ENCODE measurements at places on chromosomes 7 and 10.

DNA sequence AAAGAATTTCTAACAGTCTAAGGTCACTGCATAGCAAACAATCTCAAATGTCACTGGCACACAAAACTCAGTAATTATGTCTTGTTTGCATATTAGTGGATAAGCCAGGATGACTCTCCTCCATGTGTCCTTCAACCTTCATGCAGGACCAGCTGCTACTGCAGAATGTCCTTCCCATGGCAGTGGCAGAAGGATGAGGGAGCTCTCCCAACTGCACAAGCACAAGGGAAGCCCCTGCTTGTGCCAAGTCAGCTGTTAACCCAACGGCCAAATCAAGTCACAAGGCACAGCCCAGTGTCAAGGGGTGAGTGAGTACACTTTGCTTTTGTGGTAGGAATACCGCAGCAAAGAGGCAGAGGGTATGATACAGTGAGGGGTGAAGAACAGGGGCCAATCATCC, 59.3 kb upstream of the VWC2 start:
- no peaks in the 10 kb centered on the region for H3K36me3 ChIP-seq
- no peaks in the 10 kb centered on the region for H3K4me1 ChIP-seq
- no peak overlapping the region for H3K4me3 ChIP-seq
- no peaks in the 10 kb centered on the region for H3K27me3 ChIP-seq
- no peak for ATAC-seq

GRCh38 chr10:42970451-42971250, 106.2 kb upstream of the RET start:
- no peak overlapping the region for H3K27ac ChIP-seq
- no peaks in the 10 kb centered on the region for H3K36me3 ChIP-seq
- peaks cover 5% of the 10 kb centered on the region for H3K27me3 ChIP-seq
- H3K4me3 ChIP-seq = no peak overlapping the region

DNA sequence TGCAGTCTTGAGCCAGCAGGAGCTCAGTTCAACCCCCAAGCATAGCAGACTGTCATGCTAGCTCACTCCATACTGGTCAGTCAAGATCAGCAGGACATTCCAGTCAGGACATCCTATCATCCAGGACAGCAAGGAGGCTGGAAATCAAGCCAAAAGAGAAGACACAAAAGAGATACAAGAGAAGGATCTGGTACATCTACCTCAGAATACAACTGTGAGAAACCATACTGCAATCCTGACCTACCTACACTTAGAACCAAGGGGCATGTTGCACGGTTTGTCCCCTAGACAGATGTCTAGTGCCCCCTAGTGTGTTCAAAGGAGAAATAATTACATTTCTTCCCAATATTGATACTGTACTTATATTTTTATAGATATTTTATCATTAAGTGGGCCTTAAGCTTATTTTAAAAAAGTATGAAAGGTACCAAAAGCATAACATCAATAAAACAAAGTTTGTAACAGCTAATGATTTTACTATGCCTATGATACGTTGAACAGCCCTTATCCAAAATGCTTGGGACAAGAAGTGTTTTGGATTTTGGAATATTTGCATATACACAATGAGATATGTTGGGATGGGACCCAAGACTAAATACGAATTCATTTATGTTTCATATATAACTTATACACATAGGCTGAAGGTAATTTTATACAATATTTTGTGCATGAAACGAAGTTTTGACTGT, 26.7 kb downstream of the ERCC6 start:
- H3K36me3 ChIP-seq = peaks cover 37% of the 10 kb centered on the region
- H3K27ac ChIP-seq = no peak overlapping the region
- H3K27me3 ChIP-seq = no peaks in the 10 kb centered on the region
- H3K4me3 ChIP-seq = no peak overlapping the region

DNA sequence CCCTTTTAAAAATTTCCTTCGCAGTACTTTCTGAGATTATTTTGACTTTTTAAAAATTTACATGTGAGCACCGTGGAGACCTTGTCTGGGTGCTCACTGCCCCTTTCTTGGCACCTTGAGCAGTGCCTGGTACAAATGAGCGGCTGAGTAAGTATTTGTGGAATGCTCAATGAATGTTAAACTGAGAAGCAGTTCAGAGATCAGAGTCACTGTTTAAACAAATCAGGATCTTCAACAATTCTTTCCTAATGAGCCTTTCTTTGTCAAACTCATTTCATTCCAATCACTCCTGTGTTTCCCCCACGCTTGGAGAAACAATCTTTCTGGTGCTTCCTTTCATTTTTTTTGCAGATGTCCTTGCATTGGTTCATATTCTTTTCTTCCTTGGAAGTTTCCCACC, 611.3 kb upstream of the GALNT17 start:
- H3K27ac ChIP-seq = no peak overlapping the region
- H3K27me3 ChIP-seq = no peaks in the 10 kb centered on the region
- H3K4me1 ChIP-seq = no peaks in the 10 kb centered on the region
- H3K36me3 ChIP-seq = no peaks in the 10 kb centered on the region
- H3K4me3 ChIP-seq = no peak overlapping the region
- ATAC-seq = no peak

GRCh38 chr7:102129636-102130370, 156.9 kb upstream of the SH2B2 start:
- no peaks in the 10 kb centered on the region for H3K27me3 ChIP-seq
- H3K4me3 ChIP-seq = no peak overlapping the region
- H3K4me1 ChIP-seq = no peaks in the 10 kb centered on the region
- no peak for ATAC-seq
- H3K27ac ChIP-seq = no peak overlapping the region

DNA sequence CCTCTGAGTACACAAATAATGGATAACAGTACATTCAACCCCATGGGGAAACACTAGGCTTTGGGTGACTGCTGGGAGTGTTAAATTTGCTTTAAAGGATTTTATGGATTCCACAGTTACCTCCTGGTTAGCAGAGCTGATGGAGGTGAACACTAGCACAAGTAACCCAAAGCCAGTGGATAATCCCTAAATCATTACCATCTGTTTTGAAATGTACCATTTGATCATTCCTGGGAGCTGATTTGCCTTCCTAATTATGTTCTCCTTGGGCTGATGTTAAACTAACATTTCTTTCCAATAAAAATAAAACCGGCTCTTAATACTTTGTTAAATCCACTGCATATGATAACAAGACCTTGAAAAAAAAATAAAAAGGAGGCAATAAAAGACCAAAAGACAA, 493.9 kb downstream of the PLXNA4 start:
- H3K27ac ChIP-seq = no peak overlapping the region
- H3K4me1 ChIP-seq = no peaks in the 10 kb centered on the region
- H3K27me3 ChIP-seq = peaks cover 25% of the 10 kb centered on the region
- H3K4me3 ChIP-seq = no peak overlapping the region
- no peak for ATAC-seq
- no peaks in the 10 kb centered on the region for H3K36me3 ChIP-seq

DNA sequence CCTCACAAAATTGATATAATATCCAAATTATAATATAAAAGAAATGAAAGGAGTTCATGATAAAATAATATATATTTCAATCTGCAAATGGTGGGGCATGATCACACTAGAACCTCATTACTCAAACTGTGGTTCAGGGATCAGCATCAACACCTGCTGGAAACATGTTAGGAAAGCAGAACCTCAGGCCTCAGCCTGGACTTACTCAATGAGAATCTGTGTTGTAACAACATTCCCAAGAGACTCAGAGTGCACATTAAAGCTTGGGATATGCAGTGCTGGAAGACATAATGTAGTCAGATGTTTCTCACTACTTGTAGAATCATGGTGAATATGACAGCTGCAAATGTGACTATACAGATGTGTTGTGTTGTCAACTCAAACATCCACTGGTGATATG, 81.7 kb upstream of the ITPRID1 start:
- no peak for ATAC-seq
- no peaks in the 10 kb centered on the region for H3K27me3 ChIP-seq
- H3K36me3 ChIP-seq = no peaks in the 10 kb centered on the region
- no peak overlapping the region for H3K4me3 ChIP-seq
- H3K27ac ChIP-seq = no peak overlapping the region
- no peaks in the 10 kb centered on the region for H3K4me1 ChIP-seq

DNA sequence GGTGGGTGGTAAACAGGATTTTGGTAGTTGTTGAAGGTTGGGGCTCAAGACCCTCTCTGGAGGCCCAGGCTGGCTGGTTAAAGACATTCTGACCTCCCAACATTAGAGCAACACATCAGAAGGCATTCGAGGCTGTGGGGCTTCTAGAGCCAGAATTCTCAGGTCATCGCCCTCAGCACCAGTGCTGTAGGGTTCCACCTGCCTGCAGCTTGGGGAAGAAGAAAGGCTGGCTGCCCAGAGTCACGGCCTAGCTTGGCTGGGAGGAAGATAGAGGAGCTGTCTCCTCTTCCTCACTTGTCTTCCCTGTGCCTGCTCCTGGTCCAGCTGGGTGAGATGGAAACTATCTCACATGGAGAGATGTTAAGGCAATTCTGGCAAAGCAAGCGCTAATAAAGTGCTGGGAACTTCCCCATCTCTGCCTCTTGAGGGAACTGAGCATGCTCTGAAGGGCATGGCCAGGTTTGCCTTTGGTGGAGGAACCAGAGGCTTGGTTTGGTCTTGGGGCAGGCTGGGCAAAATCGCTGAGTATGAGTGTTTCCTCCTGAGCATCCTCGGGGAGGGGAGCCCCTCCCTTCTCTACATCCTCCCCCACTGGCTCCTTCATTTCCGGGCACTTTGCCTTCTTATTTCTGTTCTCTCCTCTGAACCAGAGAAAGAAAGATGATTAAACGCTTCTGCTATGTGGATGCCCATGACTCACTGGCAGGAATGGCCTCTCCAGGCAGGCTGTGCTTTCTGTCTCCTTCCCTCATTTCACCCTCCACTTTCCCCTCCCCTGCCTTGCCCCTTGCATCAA, 509.0 kb upstream of the PODXL start:
- no peak overlapping the region for H3K4me3 ChIP-seq
- no peaks in the 10 kb centered on the region for H3K4me1 ChIP-seq
- H3K27me3 ChIP-seq = peaks cover 5% of the 10 kb centered on the region
- H3K36me3 ChIP-seq = no peaks in the 10 kb centered on the region
- no peak overlapping the region for H3K27ac ChIP-seq
- ATAC-seq = no peak

GRCh38 chr10:108597031-108597430, 1326.3 kb downstream of the XPNPEP1 start:
- no peaks in the 10 kb centered on the region for H3K4me1 ChIP-seq
- no peak for ATAC-seq
- H3K27ac ChIP-seq = no peak overlapping the region
- no peak overlapping the region for H3K4me3 ChIP-seq

- H3K27me3 ChIP-seq = no peaks in the 10 kb centered on the region
- no peak for ATAC-seq
- no peak overlapping the region for H3K4me3 ChIP-seq
- H3K4me1 ChIP-seq = no peaks in the 10 kb centered on the region
Measured at GRCh38 chr10:130848855-130849254, 462.7 kb downstream of the TCERG1L start.

Data from activated T-helper 17 cell treated with anti-CD3 and anti-CD28 coated beads, Interleukin-2, amount 50 U/mL, for 72 hours (primary cell).